Muscle of leg (tissue), 16 donors: ENCODE measurements at places on chromosomes 7 and 10.

DNA sequence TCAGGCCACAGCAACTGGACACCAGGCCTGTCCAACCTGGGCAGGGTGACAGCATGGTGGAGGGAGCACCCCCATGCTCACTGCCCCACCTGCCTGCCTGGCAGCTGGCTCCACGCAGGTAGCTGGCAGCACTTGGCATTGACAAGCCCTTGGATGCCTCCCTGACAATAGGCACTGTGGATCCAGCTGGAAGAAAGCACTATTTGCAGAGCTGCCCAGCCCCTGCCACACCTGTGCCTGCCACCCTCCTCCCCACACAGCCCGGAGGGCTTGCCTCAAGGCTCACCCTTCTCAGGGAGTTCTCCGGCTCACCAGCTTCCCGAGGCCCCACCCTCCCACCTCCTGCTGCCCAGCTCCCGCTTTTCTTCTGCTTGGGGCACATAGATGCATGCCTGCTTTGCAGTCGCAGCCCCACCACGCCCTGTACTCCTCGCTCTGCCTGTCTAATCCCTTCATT lies 160.1 kb downstream of the NEURL1 start:
- DNase-seq, result no peak

GRCh38 chr10:97648562-97649404 lies 8.3 kb downstream of the PI4K2A start:
- DNase-seq, result peak; percentile 75

- DNase-seq, result no peak
Observed at GRCh38 chr10:121708728-121709674, 110.8 kb upstream of the FGFR2 start.

- peak; percentile 65 for DNase-seq
Observed at GRCh38 chr7:135260930-135261721, 27.5 kb downstream of the STRA8 start.

DNA sequence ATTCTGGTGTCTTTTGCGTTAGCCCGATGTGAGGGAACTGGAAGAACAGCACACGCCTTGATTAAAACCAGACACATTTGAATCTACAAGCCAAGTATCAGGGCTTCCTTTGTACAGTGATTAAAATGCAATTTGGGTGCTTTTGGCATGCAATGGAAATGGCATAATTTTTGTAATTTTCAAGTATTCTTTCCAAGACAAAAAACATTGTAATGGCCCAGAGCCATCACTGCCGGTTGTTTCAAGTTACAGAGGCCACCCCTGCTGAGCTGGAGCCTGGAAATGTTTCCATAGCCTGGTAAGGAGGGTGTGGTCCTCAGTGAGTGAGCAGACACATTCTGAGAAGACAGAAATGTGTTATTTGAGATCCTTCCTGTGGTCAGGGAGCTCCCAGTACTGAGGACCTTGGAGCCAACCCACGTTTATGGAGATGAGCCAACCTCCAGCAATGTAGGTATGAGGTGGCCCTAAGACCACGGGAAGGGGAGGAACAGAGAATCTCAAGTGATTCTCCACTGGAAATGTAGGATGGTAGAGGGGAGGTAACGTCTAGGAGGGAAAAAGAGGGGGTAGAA lies 20.9 kb downstream of the TEX36 start:
- peak; percentile 66 for DNase-seq

DNA sequence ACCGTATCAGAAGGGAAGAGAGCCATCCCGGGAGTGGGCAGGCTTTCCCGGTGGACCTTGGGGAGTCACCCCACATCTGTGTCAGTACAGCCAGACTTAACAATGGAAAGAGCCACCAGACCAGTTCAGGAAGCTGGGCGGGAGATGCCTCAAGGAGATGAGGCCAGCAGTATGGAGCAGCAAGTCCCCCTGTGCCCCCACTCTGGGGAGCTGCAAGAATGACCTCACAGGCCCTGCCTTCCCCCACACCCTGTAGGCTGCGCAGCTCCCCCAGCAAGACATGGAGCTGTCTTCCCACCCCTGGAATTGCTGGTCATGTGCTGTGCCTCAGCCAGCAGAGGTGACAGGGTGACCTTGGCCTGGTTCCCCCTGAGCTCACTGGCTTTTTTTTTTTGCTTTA lies 76.8 kb upstream of the INSIG1 start:
- DNase-seq, result no peak
